CD8-positive, alpha-beta memory T cell (primary cell): ENCODE measurements at places on chromosomes 5 and 9.

- DNase-seq: no peak
These were observed 73.3 kb downstream of the AK8 start for GRCh38 chr9:132804576-132805295.

DNA sequence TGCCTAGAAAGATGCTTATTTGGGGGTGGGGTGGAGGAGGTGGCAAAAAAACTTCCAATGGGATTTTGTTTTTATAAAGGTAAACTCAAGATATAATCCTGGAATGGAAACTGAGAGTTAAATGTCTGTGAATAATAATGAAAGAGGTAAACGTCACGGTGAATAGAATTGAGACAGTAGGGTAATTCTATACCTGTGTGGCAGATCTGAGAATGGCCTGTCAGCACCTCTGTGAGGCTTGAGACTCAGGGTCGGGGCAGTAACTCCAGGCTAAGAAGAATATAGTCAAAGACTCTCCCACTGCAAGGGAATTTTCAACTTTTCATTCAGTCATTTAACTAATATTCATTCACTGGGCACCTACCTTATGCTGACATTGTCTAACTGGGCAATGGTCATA lies 581.2 kb upstream of the ZNF608 start:
- no peak for DNase-seq

- DNase-seq: peak; percentile 62
These were observed 16.4 kb downstream of the SEMA4D start for GRCh38 chr9:89481538-89481915.

DNA sequence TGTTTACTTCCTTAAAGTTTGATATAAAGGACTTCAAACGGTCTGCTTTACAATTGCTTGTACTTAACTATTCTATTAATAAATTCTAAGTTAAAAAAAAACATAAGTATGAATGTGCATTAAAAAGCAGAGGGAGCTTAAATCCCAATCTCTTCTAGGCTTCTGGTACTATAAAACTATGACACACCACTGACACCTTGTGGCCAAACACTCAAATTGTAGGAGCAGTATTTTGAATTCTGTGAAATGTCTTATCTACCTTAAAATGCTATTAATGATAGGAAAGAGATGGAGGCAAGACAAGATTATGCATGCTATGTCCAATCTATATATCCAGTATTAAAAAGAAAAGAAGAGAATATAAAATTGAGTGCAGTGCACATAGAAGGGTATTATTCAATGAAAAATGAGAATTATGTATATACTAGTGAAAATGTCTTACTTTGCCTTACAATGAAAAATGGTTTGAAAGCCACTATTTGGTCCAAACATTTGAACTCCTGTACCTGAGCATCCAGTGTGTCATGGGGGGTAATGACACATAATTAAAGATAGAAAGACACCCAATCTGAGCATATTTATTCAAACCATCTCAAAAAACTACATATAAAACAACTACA lies 87.6 kb downstream of the ERP44 start:
- no peak for DNase-seq

GRCh38 chr9:105330201-105330600 lies 85.8 kb downstream of the SLC44A1 start:
- no peak for DNase-seq

DNA sequence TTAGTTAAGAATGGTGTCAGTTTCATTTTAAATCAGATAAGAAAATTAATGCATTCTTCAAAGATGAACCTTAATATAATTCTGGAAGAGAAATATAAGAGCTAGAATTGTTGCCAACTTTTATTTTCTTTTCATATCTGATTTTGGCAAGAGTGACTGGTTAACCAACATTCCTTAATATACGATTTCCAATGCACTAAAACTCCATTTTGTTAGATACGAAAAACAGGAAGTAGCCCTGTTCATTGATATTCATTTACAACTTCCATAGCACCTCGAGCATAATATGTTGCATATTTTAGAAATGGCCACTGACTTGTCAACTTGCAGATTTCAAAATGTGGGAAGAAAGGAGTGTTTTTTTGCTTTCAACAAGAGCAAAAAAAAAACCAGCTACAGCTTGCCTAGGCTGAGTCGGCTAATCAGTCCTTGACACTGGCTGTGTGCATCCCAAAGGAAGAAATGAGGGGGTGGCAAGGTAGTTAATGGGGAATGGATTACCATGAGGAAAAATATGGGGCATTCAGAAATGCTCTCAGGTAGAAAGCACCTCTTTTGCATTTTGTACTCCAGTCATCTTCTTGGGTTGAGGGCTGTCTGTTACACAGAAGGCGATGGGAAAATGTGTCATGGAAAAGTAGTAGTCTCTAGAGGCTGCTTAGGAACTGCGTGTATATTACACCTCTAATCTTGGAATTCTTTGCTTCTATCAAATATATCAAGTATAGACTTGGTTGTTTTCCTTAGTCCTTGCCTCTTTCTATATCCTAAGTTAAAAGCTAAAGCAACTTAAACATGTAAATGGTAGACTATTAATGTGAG lies 3.9 kb downstream of the MAP3K1 start:
- no peak for DNase-seq

DNA sequence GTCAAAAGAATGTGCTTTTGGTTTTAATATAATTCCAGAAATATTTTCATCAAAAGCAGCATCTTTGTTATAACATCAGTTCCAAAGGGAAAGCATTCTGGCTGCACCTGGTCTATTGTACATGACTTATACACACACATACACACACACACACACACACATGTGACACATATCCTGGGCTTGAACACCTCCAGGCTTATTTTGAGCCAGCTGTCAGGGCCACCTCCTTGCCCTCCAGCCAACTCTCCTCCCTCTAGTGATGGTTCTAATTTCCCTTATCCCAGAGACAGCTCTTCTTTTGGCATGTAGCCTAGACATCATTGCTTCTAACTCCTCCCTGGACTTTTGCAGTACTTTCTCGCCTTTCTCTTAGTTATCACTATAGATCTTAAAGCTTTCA lies 115.0 kb downstream of the PIK3R1 start:
- no peak for DNase-seq
